RWPE1 (cell line): ENCODE measurements at places on chromosomes 1 and 21.

DNA sequence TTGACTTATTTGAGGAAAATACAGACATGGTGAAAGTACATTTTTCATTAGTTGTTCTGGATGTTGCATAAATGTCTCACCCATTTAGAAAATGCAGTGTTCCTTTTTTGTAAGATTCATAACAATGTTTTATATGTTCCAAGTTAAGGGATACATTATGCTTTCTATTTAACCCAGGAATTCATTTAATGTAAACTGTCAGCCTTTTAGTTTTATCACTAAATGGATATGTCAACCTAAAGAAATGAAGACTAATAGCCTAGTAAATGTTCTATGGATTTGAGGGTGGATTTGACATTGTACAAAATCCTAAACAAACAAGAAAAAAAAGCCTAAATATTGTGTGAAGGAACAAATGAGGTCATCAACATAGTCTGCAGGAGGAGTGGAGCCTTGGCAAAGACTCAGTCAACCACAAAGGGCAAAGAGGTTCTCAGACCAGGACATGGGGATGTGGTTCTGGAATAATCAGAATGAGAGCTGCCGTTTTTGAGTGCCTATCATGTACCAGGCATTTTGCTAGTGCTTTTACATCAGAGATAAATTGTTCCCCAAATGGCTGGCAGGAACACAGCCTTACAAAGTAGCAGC, 8.8 kb upstream of the INSL5 start:
- DNase-seq: no peak

DNA sequence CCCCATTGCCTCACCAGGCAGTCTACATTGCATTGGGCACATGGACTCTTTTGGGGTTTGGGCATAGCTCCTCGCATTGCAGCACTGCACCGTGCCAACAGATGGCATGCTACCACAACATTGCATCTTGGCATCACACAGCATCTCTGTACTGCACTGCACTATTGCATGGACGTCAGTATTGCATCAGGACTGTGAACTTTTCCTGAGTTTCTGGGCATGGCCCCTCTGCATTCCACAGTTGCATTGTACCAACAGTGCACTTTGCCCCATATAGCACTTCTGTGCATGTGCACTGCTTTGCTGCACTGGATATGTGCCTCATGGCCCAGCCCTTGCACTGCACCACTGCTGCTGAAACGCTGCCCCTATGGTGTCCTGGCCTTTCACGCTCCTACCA, 9.6 kb downstream of the PTPRU start:
- peak; percentile 58 for DNase-seq

- DNase-seq: no peak
Observed at GRCh38 chr1:243756529-243756928, 93.5 kb downstream of the AKT3 start.

- no peak for DNase-seq
Observed at GRCh38 chr1:65992165-65992821, 199.6 kb downstream of the PDE4B start.

DNA sequence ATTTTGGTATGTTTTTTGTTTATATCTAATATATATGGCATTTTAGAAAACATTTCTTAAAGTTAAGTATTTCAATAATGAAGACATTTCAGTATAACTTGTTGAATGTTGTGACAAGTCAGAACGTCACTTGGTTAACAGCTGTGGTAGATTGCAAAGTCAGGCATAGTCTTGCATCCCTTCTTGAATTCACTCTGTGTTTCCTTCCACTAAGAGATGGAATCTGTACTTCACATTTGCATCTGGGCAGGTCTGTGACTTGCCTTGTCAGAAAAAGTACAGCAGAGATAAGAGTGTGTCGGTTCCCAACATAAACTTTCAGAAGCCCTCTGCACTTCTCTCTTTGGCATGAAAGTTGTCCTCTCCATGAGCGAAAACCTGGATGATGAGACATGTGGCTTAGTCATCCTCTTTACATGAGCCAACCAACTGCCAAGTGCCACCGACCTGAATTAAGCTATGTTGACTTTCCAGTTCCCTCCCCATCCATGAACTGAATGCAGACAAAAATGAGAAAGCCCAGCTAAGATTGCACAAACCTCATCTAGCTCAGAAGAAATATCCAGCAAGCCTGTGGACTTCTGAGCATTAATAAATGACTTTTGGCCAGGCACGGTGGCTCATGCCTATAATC, 1730.2 kb downstream of the MRPL39 start:
- no peak for DNase-seq

GRCh38 chr1:11211925-11212587, 22.9 kb downstream of the ANGPTL7 start:
- DNase-seq: no peak

DNA sequence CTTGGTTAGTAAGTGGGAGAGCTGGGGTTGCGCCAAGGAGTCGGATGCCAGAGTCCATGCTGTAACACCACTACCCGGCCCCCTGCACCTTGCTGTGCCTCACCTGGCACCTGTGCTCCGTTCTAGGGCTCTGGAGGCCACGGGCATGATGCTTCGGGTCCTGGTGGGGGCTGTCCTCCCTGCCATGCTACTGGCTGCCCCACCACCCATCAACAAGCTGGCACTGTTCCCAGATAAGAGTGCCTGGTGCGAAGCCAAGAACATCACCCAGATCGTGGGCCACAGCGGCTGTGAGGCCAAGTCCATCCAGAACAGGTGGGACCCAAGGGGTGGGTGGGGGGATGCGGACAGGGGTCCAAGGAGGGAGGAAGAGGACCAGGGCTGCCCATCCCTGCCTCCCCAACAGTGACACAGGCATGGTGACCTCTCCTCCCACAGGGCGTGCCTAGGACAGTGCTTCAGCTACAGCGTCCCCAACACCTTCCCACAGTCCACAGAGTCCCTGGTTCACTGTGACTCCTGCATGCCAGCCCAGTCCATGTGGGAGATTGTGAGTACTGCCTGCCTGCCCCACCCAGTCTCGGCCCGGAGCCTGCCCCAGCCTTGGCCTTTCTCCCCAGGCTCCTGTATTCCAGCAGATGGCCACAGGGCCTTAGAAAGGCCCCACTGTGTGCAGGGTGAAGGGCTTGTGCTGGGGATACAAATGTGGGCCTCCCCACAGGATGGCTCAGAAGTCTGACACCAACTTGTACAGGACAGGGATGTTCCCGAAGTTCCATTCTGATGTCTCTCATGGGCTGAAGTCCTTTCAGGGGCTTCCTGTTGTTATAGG, 9.6 kb upstream of the HTR6 start:
- DNase-seq: no peak

GRCh38 chr1:200248541-200248940, 161.3 kb downstream of the ZNF281 start:
- no peak for DNase-seq

DNA sequence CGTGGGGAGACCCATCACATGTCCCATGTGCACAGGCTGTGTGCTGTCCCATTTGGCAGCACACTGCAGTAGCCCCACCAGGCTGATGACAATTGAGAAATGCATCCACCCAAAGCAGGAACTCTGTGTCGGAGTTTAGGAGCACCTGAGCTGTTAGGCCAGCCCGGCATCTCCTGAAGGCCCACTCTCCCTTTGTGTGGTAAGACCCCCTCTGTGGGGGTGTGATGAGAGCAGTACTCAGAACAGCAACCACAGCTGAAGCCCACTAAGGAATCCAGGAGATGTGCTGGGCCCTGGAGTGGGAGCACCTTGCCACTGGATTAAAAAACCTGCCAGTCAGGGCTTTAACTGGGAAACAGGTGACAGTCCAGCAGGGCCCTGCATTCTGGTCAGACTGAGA, 37.2 kb downstream of the FCRL5 start:
- no peak for DNase-seq

DNA sequence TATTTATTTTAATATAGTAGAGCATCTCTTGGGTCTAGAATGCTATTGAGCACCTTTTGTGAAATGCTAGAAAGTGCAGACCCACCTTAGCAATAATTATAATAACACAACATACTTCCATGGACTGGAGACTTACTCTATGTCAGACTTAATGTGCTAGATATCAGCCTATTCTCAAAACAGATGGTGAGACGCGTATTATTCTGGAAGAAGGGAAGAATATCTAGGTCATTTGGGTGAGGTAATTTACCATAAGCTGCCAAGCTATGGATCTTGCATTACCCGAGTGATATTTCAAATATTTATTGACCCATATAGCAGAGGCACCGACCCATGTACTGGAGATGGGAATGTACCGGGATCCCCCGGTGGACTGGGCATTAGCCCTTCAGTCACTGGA, 20.6 kb upstream of the IFNLR1 start:
- no peak for DNase-seq

DNA sequence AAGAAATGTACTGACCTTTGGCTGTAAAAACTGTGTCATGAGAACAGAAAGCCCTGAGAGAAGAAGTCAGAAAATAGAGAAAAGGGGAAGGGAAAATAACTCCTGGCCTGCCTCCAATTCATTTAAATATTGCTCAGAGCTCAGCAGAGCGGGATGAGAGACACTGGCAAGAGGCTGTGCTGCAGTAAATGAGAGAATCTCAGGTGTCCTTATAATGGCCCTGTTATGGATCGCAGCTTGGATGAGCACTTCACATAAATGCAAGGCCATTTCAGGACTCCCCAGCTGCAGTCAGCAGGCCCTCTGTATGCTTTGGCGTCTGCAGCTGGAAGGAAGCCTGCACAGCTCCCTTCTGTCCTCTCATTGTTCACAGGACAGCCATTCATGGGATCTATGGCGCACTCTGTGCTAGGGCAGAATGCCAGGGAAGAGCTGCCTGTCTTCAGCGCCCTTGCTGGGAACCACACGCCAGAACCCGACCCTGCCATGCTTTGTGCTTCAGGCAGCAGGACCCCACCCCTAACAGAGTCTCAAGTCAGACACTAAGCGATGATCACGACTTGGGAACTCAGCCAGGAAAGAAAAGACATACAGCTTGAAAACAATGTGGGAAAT, 20.7 kb upstream of the ABCB10 start:
- no peak for DNase-seq

DNA sequence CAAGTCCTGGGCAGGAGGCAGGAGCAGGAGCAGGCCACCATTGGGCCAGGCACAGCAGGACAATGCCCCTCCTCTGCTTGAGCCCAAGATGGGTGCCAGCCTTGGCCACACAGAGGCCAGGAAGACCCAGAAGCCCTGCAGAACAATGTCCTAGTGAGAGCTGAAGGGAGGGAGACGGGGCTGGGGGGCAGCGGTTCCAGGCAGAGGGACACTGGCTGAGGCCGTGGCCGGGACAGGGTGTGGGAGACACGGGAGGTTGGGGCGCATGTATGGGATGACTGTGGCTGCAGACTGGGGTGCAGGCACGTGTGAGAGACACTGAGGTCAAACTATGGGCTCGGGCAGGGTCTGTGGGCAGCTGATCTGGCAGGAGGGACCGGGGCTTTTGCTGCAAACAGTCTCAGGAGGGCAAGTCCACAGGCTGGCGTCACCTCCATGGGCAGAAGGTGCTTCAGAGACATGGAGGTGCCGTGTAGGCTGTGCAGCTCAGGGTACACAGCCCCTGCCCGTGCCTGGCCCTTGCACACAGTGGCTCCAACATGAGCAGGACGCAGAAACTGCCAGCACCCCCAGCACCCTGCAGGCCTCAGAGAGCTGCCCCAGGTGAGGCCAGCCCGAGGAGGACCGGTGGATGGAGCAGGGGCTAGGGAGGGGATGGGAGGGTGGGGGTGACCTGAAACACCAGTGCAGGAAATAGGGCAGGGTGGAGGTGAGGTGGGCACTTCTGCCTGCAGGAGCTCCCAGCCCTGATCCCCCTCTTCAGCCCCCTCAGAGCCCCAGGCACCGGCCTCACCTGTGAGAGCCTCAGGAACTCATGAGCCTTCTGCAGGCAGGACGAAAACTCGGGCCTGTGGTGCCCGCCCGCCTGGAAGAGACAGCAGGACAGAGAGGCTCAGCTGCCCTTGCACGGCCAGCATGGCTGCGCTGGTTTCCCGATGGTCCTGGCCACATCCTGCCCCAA, 19.5 kb downstream of the LSS start:
- DNase-seq: no peak

- no peak for DNase-seq
Observed at GRCh38 chr1:192903142-192903541, 94.3 kb downstream of the RGS2 start.

GRCh38 chr21:44466996-44467858, 11.9 kb downstream of the LRRC3 start:
- no peak for DNase-seq

DNA sequence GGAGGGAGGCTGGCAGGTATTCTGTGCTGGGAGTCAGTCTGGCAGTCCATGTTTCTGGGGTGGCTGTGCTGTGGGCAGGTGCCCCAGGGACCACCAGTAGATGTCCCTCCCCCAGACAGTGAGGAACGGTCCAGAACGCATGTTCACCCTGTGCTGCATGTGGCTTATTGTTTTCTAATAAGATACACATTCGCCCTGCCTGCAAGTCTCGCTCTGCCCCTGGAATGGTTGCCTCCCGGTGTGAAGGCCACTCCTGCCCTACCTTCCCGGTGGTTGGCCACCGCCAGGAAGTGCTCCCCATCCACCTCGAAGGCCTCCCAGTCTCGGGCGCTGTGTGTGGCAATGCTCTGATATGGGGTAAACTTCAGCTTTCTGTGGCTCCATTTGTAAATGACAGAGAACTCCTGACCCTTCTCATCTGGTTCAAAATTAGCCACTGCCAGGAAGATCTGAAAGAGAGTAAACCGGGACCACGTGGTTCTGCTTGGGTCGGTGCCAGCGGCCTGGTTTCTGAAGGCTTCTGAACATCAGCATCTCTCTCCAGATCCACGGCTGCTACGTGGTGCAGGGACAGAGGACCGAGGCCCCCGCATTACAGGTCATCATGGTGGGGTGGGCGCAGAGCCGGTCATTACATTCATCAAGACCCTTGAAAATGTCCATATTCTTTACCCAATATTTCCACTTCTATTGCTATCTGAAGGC, 14.5 kb downstream of the KRTAP10-1 start:
- DNase-seq: no peak

GRCh38 chr21:39422527-39423241, 22.9 kb downstream of the LCA5L start:
- DNase-seq: no peak

- DNase-seq: no peak
Observed at GRCh38 chr1:20409012-20409411, 77.0 kb downstream of the CAMK2N1 start.

- no peak for DNase-seq
Observed at GRCh38 chr1:224213438-224214119, 30.5 kb downstream of the DEGS1 start.

- DNase-seq: no peak
Observed at GRCh38 chr1:96409689-96410088, 311.9 kb upstream of the PTBP2 start.

- DNase-seq: no peak
Observed at GRCh38 chr1:40187399-40187798, 26.2 kb downstream of the RLF start.
